Activated T-cell treated with anti-CD3 and anti-CD28 coated beads for 1 hour (primary cell): ENCODE measurements at places on chromosomes 11 and 22.

DNA sequence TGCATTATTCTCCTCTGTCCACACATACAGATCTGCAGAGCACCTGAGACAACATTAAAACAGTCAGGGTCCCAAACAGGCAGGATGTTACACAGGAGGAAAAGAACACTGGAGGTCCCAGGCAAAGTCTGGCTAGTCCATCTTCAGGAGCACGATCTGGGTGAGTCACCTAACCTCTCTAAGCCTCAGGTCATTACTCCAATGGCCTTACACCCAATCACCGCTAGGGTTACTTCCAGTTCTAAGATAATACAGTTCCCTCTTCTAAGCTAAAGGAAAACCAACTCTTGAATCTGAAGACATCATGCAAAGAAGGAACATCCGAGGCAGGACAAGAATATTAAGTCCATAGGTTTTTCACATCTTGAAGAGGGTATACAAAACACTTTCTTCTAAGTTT, 24.5 kb downstream of the ASCC2 start:
- DNase-seq = no peak

GRCh38 chr11:95556342-95557163, 233.0 kb downstream of the FAM76B start:
- DNase-seq = no peak

- no peak for DNase-seq
These were observed 16.9 kb upstream of the AMOTL1 start for GRCh38 chr11:94751218-94751609.

GRCh38 chr22:49961005-49961600, 531 bp downstream of the PIM3 start:
- no peak for DNase-seq

- no peak for DNase-seq
These were observed 2.9 kb downstream of the C11orf87 start for GRCh38 chr11:109424901-109425300.

- DNase-seq = no peak
These were observed 17.4 kb downstream of the TUB start for GRCh38 chr11:8098361-8098760.

GRCh38 chr11:117876341-117877119, at the start of gene FXYD6:
Gene FXYD6 (minus strand): TSS chr11:117876658. CDS start chr11:117842776, 33,882 bp downstream.
- DNase-seq = no peak

DNA sequence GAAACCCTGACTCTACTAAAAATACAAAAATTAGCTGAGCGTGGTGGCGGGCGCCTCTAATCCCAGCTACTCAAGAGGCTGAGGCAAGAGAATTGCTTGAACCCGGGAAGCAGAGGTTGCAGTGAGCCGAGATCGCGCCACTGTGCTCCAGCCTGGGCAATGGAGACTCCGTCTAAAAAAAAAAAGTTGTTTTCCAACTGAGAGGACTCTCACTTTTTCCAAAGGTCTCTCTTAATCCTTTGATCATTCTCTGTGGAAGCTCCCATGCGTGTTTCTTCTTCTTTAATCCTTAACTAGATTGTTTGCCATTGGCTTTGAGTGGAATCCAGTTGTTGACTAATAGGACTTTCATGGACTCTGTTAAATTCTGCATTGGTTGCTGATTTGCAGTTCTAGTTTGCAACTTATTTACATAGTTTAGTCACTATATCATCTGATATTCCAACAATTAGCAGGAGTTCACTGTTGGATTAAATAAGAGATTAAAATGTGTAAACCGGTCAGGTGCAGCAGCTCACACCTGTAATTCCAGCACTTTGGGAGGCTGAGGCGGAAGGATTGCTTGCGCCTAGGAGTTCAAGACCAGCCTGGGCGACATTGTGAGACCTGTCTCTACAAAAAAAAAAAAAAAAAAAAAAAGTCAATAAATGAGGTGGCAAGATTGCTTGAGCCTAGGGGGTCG, 79.7 kb downstream of the C22orf31 start:
- no peak for DNase-seq

DNA sequence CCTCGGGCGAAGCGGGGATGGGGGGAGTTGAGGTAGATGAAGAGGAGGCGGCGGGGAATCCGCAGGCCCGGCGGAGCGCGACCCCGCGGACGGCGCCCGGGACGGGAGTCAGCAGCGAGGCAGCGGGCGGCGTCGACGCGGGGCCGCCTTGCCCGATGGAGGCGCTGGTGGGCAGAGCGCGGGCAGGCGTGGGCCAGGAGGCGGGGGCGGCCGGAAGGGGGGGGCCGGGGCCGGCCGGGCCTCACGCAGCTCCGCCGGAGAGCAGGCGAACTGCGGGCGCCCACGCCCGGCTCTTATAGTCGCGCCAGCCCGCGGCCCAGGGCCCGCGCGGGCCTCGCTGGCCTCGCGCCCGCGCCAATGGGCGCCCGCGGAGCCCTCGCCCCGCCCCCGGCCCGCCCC, at the start of gene IGF2:
Gene IGF2 (minus strand): TSS at position 267 of the 399 bp plus-strand sequence. CDS start 3,866 bp downstream, outside the sequence.
- no peak for DNase-seq

GRCh38 chr22:24588381-24588756, 4.5 kb downstream of the LRRC75B start:
- no peak for DNase-seq

DNA sequence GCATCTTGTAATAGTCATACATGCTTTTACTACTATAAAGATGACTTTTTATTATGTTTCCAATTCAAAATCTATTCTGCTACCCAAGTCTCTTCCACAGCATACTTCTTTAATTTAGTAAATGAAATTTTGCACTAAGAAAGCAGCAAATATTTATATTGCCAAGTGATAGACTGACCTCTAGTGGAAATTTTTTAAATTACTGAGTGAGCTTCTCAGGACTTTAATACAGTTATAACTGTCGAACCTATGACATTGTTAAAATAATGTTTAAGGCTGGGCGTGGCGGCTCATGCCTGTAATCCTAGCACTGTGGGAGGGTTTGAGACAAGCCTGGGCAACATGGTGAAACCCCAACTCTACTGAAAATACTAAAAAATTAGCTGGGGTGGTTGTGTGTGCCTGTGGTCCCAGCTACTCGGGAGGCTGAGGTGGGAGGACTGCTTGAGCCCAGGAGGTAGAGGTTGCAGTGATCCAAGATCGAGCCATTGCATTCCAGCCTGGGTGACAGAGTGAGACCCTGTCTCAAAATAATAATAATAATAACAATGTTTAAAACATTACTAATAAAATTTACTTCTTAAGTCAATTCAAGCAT, 27.3 kb downstream of the STK33 start:
- DNase-seq = no peak

GRCh38 chr11:116503216-116504160, 269.3 kb downstream of the BUD13 start:
- no peak for DNase-seq
